ENCODE measurements at places on chromosomes 2 and 18.

DNA sequence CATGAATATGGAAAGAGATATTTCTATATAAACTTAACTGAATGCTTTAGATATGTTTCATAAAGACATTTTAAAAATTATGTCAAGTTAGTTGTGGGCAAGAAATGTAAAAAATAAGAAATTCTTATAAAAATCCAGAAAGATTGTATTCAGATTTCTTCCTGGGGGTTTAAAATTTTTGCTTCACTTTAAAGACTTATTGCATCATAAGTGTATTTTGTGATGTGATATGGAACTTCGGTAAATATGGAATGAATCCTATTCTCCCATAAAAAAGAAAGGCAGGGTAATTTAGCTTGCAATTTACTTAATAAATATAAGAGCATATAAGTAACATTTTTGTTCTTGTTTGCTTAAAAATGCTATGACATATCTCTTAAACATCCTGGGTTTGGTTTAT is 104.8 kb upstream of the CWC22 start:
- no peak for DNase-seq

DNA sequence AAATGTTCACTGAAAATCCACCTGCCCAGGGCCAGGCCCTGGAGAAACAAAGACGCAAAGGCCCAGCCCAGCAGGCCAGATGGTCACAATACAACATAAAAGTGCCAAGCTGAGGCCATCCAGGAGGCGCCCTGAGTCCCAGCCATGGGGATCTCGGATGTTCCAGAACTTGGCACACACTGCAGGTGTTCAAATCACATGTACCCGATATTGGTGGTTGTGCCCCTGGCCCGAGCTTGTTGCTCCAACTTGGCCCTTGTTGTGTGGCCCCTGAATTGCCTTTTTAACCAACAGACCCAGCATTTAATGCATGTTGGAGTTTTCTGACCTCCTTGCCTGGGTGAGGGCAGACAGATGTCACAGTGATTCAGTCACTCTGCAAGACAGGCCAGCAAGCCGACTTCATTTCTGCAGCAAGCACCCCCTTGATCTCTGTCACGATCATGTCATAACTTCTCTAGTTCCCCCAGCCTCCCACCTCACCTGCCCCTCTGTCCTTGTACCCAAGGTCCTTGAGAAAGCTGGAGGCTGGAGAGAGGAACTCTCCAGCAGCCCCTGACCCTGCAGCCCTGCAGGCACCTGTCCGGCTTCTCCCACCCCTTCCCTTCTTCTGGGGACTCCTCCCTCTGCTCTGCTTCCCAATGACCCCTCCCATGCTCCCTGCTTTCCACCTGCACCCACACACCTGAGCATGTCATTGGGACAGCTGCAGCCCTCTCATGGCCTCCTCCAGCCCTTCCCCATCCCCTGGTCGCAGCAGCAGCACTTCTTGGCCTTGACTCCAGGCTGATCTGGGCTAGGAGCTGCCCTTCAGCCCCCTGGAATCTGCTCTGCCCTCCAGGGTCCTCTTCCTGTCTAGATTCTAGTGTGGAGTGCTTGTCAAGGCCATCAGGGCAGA is 9.1 kb downstream of the NGEF start:
- no peak for DNase-seq

- DNase-seq = no peak
Observed at GRCh38 chr2:99336804-99337112, 431 bp upstream of the EIF5B start.

- no peak for DNase-seq
Observed at GRCh38 chr2:234146087-234146826, 95.8 kb downstream of the SPP2 start.

DNA sequence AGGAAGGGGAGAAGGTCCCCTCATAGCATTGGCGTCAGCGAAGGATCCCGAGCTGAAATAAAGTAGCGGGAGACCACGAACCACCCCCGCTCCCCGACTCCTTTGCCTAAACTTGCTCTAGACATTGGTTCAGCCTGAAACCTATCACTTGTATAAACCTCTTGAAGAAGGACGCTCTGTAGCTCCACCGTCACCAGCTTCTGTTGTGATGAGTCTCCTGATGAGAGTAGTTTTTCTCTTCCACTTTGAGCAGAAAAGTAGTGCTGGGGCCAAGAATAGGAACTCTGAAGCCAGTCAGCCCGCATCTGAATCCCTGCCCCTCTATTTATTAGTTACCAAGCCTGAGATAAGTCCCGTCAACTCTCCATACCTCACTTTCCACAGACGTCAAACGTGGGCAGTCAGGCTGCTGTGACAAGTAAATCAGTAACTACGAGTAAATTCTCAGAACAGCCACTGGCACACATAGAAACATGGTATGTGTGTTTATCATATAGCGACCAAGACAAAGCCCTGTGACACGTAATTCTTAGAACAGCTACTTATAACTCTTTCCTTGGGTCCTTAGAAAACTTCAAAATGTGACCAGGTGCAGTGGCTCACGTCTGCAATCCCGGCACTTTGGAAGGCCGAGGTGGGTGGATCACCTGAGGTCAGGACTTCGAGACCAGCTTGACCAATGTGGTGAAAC is 61.7 kb downstream of the CD226 start:
- DNase-seq = no peak

- DNase-seq = no peak
Observed at GRCh38 chr2:122868646-122869275, 1113.3 kb downstream of the TSN start.

GRCh38 chr2:79670198-79670597 is 157.3 kb downstream of the CTNNA2 start:
- DNase-seq = no peak
